ENCODE measurements at places on chromosomes 1 and 21.

- no peak for DNase-seq
These were observed 29.3 kb downstream of the SOD1 start for GRCh38 chr21:31688603-31689368.

- no peak for DNase-seq
These were observed 3.3 kb upstream of the WARS2 start for GRCh38 chr1:119143706-119144105.

- DNase-seq, result no peak
These were observed 74.4 kb downstream of the ACTL8 start for GRCh38 chr1:17829579-17829978.

DNA sequence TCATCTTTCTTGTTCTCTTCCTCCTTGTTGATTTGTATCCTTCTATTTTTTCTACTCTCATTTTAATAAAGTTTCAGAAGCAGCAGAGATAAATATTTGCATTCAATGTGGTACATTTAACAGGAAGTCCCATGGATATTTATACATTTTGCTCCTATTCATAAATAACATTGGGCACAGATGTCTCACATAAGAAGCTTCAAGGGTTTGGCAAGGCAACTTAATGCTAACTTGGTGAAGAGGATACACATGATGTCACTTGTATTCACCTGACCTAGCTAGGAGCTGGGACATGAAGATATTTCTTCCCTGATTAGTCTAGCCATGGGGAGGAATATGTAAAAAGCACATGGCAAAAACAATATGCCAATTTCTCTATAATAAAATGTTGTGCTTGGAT lies 65.1 kb upstream of the DUSP10 start:
- DNase-seq, result no peak

GRCh38 chr1:116360429-116361173 lies 12.4 kb upstream of the ATP1A1 start:
- no peak for DNase-seq

- no peak for DNase-seq
These were observed 39.1 kb downstream of the VPS26C start for GRCh38 chr21:37228003-37228400.

- DNase-seq, result no peak
These were observed 68.2 kb downstream of the CLSTN1 start for GRCh38 chr1:9755441-9755995.

DNA sequence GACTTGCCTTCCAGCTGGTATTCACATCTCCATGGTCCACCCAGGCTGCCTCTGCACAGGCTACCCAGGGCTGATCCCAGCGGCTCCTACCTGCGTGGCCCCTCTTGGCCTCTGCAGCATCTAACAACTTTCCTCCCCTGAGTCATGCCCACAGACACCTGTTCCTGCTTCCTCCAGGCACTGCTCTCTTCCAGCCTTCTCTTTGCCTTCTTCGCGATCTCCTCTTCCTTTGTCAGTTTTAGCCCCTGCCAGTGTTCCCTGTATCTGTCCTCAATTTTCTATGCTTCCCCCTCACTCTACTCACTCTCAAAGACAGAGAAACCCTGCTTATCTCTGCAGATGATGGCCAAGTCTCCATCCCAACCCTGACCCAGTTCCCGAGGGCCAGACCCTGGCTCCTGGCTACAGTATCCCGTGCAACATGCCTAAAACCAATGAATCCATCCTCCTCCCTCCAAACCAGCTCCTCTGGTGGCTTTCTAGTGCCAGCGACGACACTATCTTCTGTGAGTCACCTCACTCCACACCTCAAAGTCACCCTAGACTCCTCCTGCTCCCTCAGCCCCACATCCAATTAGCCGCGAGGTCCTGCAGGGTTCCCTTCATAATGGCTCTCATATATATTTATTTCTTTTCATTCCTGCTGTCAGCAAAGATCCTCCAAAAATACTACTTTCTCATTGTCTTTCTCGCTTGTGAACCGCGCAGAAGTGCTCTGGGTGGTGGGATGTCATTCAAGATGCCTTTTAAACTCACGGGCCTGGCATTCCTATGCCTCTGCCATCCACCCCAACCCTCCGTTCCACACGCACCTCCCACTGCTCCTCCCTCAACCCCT lies 259.2 kb downstream of the TOMM20 start:
- DNase-seq, result no peak

GRCh38 chr1:33021567-33022431 lies 14.9 kb downstream of the AK2 start:
- DNase-seq, result no peak

GRCh38 chr21:14762734-14763694 lies 216.9 kb upstream of the SAMSN1 start:
- DNase-seq, result no peak

Data from activated CD4-positive, alpha-beta T cell treated with anti-CD3 and anti-CD28 coated beads for 24 hours (primary cell).